Left kidney (tissue), 8 donors: ENCODE measurements at places on chromosomes 1 and 21. TPM values are rescaled to one million over a fixed set of nuclear protein-coding genes. Genes with fewer than 3 reads are reported as not detected.

The ARHGEF10L gene
- 39.2 TPM for polyA plus RNA-seq

GRCh38 chr1:18134324-18135046 is 26.9 kb downstream of the IGSF21 start:
- no peak for DNase-seq

The RCSD1 gene
- polyA plus RNA-seq: 12.0 TPM

GRCh38 chr1:16174886-16175598 is 19.2 kb upstream of the EPHA2 start:
- no peak for DNase-seq

DNA sequence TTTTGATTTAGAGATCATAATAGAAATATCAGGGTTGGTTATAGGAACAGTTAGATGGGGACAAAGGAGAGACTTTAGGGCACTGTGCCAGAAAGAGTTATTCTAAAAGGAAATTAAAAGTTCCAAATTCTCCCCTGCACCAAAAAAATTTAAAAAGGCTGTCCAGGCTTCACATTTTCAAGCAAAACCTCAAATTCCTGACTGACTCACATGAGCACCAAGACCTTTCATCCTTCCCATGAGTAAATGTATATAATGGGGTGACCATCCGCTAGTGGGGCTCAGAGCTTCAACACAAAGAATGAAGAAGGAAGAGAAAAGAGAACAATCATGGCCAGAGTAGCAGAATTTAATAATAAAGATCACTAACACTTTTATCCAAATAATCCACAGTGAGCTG is 131.6 kb upstream of the MROH9 start:
- DNase-seq: no peak

DNA sequence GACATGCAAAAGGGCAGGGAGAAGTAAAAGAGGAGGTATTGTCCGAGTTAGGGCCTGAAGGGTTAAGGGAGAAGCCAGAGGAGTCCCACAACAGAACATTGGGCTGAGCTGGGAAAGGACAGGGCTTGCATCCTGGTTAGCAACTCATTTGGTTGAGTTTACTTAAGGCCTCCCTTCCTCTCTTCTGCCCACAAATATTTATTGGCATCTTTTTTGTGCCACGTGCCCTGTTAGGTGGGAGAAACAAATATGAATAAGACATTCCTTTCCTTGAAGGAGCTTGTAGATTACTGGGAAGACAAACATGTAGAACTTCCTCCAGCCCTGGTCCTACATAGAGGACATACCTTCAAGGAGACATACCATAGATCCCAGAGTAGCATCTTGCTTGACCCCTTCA is 53.0 kb upstream of the PRELP start:
- no peak for DNase-seq

DNA sequence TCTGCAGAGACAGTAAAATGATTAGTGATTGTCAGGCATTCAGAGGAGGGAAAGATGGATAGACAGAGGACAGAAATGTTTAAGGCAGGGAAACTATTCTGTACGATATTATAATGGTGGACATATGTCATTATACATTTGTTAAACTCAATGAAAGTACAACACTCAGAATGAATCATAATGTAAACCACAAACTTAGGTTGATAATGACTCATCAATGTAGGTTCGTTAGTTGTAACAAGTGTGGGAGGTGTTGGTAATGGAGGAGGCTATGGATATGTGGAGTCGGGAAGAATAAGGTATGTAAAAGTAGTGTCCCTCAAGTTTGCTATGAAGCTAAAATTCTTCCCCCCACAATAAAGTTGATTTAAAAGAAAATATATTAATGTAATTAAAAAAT is 455.0 kb downstream of the BRINP3 start:
- no peak for DNase-seq

The NPHP4 gene
- 12.9 TPM for polyA plus RNA-seq

GRCh38 chr1:87045761-87046304 is 131.4 kb downstream of the HS2ST1 start:
- no peak for DNase-seq

GRCh38 chr1:11523746-11524464 is 45.0 kb downstream of the DISP3 start:
- DNase-seq: no peak

The ARL8A gene
- 38.9 TPM for polyA plus RNA-seq

The PLEKHA6 gene
- polyA plus RNA-seq: 46.1 TPM

DNA sequence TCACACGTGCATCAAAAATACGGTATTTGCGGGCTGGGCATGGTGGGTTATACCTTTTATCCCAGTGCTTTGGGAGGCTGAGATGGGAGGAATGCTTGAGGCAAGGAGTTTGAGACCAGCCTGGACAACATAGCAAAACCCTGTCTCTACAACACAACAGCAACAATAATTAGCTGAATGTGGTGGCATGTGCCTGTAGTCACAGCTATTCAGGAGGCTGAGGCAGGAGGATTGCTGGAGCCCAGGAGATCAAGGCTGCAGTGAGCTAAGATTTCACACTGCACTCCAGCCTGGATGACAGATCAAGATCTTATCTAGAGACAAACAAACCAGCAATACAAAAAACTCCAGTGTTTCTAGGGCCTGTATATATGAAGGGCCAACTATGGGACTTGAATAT is 30.6 kb downstream of the PTPRU start:
- no peak for DNase-seq

The SGIP1 gene
- 18.4 TPM for polyA plus RNA-seq

DNA sequence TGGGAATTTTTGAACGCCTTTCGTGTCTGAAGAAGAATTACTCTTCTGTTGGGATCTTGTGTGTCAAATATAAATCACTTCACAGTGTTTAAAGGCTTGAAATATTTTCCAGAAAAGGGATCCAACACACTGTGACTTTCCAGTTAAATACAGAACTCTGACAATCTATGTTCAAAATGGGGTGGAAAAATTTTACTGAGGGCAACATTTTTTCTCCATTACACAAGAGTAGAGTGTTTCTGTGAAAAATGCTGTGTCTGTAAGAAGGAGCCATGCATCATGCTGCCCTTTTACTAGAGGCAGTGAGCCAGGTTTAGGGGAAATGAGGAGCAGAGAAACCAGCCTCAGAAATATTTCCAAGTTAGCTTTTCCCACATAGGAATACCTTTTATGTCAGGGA is 86.5 kb downstream of the VPS13D start:
- DNase-seq: peak; percentile 15

DNA sequence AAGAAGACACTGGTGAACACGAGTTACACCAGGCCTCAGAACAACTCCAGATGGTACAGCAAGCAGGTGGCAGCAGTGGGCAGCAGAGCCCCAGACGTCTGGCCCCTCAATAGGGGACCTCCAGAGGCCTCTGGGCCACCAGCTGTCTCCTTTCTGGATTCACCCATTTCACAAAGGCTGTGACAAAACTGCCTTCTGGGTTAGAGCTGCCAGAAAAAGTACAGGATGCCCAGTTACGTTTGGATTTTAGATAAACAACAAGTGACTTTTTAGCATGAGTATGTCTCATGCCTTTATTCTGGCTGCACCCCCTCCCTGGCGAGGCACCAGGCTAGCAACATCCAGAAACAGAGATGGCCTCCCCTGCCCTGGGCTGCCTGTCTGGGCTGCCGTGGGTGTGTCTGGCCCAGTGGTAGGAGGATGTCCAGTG is 30.1 kb downstream of the ITPKB start:
- DNase-seq: no peak

GRCh38 chr1:15156807-15157380 is 3.3 kb downstream of the TMEM51 start:
- DNase-seq: no peak

GRCh38 chr1:213065800-213066199 is 14.8 kb downstream of the RPS6KC1 start:
- no peak for DNase-seq

The DNAJC6 gene
- 6.6 TPM for polyA plus RNA-seq

The LCE1D gene
- polyA plus RNA-seq: not detected

The TBX19 gene
- polyA plus RNA-seq: 4.1 TPM

DNA sequence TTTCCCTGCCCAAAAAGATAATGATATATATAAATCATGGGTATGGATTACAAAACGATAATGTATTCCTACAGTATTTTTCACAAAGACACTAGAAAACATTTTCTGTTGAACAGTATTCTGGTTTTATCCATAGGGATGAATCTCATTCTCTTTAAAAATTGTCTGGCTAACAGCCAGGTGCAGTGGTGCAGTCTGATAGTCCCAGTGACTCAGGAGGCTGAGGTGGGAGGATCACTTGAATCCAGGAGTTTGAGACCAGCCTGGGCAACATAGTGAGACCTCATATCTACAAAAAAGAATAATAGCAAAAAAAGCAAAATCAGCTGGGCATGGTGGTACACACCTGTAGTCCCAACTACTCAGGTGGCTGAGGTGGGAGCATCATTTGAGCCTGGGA is 23.3 kb downstream of the PIP5K1A start:
- no peak for DNase-seq

DNA sequence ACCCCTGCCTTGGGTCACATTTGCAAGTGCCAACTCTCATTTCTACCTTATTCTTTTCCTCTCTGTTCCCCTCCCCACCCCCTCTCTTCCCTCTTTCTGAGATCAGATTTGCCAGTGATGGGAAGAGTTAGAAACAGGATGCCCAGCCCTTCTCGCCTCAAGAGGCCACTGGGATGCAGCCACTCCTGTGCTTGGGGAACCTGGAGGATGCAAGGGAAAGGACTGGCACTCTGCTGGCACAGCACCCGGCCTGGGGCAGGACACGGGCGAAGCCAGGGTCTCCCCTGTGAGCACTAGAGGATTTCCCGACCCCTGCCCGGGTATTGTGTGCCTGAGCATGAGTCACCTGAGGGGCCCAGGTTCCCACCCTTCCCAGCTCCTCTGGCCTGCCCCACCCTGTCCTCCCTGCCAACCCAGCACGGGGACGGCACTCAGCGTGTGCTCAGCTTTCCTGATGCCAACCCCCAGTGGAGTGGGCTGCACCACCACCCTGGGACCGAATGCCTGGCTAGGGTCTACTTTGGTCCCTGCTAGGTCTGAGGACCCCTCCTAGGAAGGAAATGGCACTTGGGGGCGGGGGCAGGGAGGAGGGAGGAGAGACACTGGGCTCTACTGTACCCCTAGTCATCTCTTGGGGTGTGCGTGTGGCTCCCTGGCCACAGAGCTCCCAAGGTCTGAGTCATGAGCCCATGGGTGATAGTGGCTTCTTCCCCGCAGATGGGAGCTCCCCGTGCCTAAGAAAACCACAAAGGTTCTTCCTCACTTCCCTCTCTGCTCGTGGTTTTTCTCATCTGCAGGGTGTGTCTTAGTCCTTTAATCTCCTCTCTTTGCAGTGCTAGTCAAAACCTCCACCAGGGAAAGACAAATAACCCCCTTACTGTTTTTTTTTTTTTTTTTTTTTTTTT is 12.4 kb downstream of the LMNA start:
- DNase-seq: no peak

GRCh38 chr1:241630476-241630875 is 9.7 kb downstream of the CHML start:
- no peak for DNase-seq

The FHAD1 gene
- polyA plus RNA-seq: 3.7 TPM

DNA sequence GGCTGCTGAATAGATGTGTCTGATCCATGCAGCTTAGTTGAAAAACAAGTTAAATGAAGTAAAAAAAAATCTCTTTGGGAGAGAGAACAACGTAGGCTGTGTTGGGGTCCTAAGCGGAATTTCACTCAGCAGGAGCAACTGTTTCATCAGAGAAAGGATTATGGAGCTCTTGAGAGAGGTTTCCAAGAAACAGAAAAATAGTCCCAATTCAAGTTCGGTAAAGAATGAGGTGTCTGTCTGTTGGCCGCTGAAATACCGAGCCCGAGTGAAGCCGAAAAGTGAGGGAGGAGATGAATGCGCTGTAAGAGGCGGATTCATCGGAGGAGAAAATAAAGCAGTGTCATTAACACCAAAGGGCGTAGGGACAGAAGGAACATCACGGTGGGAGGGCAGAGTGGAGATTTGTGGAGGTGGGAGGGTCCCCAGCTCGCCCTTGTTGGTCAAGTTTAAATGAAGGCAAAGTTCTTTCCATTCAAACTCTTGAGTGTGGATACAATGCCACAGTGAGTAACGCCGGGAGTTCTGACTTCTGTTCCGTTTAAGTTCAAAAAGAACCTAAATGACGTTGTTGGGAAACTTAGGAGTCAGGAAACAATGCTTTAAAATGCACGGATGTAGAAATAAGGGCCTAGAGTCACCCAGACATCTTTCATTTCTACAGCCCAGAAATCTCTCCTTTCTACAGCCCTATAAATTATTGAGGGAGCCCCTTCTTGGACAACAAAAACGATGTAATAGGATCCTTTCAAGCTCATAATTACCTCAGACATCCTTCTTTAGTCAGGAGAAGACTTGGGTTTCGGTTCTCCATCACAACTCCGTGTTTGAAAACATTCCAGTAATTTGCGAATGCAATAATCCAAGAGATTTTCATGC is 15.6 kb upstream of the SLC45A1 start:
- DNase-seq: peak; percentile 69

DNA sequence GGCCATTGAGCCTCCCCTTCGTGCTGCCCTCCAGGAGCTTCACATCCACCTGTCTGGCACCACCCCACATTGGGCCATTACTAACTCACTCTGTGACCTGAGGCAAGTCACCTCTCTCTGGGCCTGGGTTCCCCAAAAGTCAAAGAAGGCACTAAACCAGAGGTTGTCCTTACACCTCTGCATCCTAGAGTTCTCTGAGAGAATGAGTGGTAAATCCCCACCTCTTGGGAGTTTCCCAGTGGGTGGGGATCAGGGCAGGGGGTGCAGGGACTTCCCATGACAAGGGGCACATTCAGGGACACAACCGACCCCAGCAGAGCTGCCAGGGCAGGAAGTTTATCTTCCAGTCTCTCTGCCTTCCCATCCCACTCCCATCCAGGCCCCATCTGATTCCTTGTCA is 99.7 kb downstream of the EPHB2 start:
- no peak for DNase-seq

DNA sequence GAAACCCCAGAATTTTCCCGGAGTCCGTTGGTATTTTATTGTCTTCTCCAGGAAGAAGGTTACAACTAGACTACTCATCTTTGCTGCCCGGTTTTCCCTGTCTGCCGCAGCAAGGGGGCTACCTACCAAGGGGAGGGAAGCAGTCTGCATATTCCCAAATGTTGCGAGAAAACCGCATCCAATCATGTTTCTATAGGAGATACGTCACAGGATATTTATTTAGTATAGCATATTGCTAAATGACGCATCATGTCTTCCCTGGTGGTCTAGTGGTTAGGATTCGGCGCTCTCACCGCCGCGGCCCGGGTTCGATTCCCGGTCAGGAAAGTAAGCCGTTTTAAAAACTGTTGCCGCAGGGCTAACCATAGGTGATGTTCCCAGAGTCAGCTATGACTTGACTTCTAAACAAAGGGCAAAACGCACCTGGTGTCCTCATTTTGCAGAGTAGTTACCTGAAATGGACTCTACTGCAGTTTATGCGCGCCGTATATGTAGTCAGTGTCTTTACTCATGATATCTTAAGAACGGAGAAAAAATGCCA is 15.2 kb upstream of the ZNF692 start:
- DNase-seq: peak; percentile 90

The HES3 gene
- polyA plus RNA-seq: not detected

DNA sequence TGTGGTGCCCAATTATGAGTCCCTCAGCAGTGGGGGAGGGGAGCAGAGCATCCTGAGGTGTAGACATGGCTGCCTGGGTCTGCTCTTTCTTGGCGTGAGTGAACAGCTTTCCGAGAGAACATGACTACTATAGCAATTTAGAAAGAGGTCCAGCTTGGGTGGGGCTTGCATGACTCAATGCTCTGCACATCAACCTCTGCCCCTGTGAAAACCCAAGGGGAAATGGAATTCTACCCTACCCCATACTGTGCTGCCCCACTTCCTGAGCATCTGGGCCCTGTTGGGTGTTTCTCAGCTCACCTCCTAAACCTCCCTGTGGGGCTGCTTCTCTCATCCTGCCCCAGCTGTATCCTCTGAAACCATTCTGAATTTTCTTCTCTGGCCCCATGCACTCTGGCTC is 8.2 kb upstream of the AZIN2 start:
- DNase-seq: no peak

The CLCA2 gene
- polyA plus RNA-seq: 0.05 TPM
